ENCODE measurements at places on chromosomes 13 and 19.
A peak's percentile ranks its signal among the peaks of the same experiment; 100 is the strongest.

DNA sequence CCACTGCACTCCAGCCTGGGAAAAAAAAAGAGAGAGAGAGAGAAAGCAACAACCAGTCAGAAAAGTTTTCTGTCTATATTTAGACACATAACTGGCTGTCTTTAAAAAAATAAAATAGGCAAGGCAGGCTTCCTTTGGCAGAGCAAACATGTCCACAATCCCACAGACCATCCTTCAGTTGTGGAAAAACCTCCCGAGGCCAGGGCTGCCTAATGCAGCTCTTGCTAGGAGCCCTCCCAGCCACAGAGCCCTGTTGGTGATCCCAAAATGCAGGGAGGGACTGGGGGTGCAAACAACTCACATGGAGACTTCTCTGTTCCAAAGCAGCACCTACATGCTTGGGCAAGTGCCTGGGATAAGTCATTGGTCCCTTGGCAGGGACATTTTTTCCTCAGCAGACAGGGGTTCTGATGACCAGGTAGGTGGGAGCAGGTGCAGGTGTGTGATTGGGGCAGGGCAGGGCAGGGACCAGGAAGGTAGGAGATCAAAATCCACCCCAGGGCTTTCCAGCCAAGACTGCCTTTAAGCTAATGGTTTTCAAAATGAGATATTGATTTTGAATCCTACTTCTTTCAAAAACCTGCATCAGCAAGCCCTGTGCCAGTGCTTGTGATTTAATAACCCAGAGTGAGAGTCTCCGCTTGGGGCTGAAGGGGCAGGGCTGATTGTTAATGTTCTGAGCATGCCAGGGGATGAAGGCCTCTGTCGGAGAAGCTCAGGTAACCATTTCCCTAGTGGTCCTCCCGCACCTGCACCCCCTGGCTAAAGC is 178.5 kb downstream of the USP12 start:
- no peak for DNase-seq

DNA sequence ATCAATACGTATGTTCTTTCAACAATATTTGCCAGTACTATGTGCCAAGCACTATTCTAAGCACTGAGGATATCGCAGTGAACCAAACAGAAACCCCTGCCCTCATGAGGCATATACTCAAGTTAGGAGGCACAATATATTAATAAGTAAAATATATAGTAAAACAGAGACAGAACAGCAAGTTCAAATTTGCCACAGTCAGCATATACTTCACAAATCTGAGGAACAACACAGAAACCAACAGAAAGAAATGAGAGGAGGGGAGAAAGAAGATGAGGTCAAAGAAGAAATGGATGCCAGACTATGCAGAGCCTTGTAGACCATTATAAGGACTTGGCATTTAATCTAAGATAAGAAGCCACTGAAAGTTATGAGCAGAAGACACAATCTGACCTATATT is 59.9 kb downstream of the KATNAL1 start:
- DNase-seq = no peak

DNA sequence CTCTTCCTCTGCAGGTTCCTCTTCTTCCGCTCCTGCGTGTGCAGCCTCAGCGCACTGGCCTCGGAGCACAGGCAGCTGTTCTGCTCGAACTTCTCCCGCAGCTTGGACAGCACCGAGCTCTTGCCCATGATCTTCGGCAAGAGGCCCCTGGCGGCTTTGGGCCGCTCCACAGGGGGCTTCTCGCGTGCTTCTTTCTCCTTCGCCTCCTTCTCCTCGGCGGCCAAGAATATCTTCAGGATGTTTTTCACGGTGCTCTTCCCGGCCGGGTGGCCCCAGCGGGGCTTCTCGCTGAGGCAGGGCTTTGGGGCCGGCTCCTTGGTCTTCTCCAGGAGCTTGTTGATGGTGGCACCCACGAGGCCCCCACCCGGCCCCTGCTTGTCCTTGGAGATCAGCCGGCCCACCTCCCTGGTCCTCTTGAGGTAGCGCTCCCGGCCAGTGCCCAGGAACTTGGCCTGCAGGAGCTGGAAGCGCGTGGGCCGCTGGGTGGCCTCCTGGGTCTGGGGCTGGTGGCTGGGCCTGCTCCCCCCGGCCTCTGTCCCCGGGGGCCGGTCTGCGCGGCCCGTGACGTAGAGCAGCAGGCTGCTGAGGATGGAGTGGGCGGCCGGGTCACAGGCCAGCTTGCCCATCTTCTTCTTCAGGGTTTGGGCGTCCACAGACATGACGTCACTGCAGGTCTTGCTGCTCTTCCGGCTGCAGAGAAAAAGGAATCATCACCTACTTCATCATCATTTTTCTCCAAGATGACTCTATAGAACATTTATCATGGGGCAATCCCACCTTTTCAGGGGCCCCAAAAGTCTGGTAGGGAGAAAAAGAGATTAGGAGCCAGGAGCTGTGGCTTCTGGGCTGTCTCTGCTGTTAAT is 43.8 kb upstream of the GRTP1 start:
- no peak for DNase-seq

GRCh38 chr19:49954092-49954829 is 6.7 kb downstream of the SIGLEC11 start:
- DNase-seq = no peak

- no peak for DNase-seq
Observed at GRCh38 chr13:95368998-95369397, 67.7 kb upstream of the ABCC4 start.

DNA sequence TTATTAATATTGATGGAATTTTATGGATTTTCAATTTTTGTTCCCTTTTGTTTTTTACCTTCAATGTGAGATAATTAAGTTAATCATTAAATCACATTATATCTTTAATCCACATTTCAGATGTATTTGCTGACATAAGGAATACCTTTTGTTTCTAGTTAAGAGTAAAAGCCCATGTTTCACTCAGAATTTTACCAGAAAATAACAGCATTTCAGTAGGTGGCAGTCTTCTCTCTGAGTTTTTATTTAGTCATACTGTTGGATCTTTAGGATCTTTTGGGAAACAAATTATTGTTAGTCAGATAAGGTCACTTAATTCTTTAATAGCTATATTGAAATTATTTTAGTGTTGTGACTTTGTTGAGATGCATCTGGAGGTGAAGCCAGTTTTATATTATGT is 67.9 kb downstream of the NDFIP2 start:
- peak; percentile 24 for DNase-seq

DNA sequence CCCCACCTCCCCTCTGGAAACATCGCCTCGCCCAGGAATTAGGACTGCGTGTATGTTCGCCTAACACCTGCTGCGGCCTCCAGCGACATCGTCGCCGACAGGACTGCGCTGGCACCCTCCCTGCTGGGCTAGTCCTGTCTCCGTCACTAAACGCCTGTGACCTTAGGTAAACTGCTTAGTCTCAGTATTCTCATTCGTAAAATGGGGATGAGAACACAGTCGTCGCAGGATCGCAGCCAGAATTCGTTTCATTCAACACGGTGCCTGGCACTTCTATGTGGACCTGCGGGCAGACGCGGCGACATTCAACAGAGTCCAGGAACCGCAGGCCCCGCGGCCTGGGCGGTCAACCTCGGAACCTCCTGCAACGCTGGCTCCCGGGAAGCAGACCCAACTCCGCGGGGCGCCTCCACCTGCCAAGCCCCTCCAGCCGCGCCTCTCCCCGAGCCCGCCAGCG is 485 bp downstream of the CRYL1 start:
- DNase-seq = peak; percentile 21

Data from A673 (cell line).